ENCODE measurements at places on chromosomes 7 and 10.

- no peak for DNase-seq
Observed at GRCh38 chr10:101087965-101088364, 26.2 kb downstream of the KAZALD1 start.

DNA sequence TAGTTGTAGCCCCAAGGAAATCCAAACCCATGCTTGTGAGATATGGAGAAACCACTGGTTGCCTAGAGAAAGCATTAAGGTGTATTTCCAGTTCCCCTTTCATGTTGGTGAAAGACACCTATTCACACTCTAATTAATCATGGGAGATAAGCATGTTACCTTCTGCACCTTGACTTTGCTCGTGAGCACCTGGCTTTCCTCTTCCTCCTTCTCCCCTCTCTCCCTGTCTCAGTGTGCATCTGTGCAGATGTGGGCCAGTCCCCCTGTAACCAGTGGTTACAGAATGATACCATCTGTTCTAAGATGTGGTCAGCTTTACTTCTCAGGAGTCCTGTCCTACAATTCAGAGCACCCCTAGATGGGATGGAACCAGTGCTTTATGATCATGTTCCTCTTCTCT is 160.6 kb downstream of the LCOR start:
- DNase-seq: no peak

- peak; percentile 23 for DNase-seq
Observed at GRCh38 chr7:30479202-30480120, 877 bp upstream of the NOD1 start.

GRCh38 chr7:90459888-90460287 is 9.6 kb upstream of the PTTG1IP2 start:
- no peak for DNase-seq

GRCh38 chr10:7421526-7421925 is 10.7 kb upstream of the SFMBT2 start:
- DNase-seq: no peak

- DNase-seq: peak; percentile 8
Observed at GRCh38 chr7:104625956-104626355, 297.6 kb downstream of the LHFPL3 start.

- DNase-seq: peak; percentile 90
Observed at GRCh38 chr10:93746844-93747284, 10.9 kb upstream of the LGI1 start.

- no peak for DNase-seq
Observed at GRCh38 chr10:79068203-79068561, 584 bp upstream of the ZMIZ1 start.

DNA sequence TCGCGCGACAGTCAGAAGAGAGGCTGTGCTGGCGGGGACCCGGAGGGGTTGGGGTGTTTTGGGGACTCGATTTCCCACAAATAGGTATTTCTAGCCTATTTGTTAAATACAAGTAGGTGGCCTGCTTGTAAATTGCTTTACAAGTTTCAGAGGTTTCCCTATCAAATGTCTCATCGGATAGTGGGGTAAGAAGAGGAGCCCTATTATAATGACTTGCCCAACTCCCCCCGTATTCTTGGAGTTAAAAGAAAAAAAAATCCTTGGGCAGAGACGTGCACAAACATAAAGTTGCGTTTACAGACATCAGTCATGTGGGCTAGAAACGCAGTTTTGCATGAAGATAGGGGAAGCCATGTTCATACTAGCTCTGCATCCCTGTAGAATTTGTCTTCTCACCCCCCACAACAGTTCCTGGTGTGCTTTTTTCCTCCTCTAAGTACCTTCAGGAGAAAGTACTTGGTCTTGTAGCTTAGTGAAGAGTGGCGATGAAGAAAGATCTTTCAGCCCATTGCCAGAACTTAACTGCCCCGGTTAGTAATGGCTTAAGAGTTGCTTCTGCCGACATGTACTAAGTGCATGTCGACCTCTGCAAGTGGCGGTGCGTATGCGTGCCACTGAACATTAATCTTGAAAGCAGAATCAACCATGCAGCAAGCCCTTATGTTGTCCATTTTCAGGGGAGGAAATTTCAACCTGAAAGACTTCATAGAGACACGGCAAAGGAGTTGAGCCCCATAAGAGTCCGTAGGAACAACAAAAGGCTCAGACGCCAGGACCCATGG is 832 bp upstream of the TIAL1 start:
- DNase-seq: no peak

DNA sequence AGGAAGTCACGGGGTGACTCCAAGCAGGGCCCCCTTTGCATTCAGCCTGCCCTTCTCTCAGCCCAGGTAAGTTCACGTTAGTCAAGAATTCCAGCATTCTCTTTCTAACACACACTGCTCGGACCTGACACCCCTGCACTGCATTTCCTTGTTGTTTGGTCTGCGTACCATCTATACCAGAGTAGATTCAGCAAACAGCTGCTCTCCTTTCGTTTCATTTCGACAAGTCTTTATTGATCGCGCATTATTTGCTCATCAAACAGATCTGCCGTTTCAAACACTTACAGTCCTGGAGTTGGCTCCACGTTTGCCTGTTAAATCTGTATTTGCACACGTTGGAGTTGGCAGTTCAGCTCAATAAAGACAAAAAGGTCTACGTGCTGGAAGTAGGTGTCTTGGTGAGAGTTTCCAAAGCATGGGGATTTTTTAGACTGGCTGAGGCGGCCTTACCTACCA is 495.1 kb downstream of the RPS24 start:
- no peak for DNase-seq

DNA sequence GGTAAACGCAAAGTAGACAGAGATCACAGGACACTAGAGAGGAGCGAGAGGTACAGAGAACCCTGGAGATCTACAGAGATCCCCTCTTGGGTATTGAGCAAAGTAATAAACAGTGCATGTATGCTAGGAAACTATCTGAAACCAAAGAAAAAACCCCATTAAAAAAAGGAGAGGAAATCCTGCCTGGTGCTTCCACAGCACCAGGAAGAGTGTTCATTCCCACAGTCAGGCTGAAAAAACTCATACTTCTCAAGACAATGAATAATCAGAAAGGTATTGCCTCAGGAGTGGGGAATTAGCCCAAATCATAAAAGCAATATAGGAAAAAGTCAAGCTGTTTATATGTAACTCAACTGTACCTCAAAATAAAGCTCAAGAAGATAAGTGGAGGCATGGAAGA is 59.1 kb downstream of the ANKRD26 start:
- no peak for DNase-seq

GRCh38 chr10:88908194-88908593 is 28.1 kb downstream of the STAMBPL1 start:
- no peak for DNase-seq

DNA sequence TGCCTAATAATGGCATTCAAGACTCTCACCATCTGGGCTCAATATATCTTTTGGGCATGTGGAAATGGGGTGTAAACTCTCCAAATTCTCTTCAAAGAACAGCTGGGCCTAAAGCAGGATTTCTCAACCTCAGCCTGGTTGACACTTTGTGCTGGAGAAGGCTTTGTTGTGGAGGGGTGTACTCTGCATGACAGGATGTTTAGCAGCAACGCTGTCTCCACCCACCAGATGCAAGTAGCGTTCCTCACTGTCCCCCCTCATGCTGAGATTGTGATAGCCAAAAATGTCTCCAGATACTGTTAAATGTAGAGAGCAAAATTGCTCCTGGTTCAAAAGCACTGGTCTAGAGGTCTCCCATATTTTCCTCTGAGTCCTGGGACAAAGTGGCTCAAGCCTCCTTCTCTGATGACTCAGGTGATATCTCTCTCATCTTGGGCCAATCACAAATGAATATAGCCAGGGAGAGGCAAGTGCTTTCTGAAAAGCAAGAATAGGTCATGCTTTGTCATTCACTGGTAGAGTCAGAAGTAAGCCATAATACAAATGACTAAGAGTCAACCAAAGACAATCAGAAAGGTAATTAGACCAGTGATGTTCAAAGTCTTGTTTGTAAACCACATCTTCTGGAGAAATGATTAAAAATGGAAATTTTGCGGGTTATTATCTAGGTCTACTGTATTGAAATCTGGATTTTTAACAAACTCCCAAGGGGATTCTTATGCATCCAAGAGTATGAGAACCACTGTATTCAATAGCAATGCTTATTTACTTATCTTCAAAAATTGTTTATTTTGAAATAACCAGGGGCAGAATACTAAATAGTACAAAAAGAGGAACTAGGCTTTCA is 330.8 kb downstream of the PTEN start:
- DNase-seq: no peak

GRCh38 chr7:18975689-18976280 is 141.7 kb downstream of the TWIST1 start:
- peak; percentile 30 for DNase-seq

DNA sequence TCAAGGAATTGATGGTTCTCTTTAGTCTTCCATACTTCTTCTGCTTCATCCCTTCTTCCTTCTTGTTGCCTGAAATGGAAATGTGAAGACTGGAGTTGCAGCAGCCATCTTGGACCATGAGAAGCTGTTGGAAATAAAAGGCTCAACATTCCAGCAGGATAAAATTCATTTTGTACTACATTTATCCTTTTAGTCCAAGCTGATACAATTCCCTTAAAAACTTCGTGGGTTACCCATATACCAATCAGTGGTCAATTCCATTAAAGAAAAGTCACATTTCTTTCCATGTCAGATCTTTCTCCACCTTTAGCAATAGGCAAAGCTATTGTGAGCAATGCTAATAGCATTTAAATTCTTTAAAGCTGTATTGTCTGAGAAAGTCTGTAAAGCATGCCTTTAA is 141.3 kb upstream of the LYZL2 start:
- no peak for DNase-seq

DNA sequence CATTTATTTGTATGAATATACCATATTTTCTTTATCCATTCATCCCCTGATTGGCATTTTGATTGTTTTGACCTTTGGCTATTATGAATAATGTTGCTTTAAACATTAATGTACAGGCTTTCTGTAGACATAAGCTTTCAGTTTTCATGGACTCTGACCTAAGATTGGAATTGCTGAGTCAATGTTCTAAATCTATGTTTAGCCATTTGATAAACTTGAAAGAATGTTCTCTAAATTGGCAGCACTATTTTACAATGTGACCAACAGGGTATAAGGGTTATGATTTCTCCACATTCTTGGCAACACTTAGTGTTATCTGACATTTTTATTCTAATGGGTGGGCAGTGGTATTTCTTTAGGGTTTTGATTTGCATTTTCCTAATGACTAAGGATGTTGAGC is 229.7 kb upstream of the ETV1 start:
- no peak for DNase-seq

GRCh38 chr10:74121368-74121767 is 29.3 kb downstream of the AP3M1 start:
- no peak for DNase-seq

- DNase-seq: no peak
Observed at GRCh38 chr7:157896774-157897555, 560.2 kb downstream of the DNAJB6 start.

DNA sequence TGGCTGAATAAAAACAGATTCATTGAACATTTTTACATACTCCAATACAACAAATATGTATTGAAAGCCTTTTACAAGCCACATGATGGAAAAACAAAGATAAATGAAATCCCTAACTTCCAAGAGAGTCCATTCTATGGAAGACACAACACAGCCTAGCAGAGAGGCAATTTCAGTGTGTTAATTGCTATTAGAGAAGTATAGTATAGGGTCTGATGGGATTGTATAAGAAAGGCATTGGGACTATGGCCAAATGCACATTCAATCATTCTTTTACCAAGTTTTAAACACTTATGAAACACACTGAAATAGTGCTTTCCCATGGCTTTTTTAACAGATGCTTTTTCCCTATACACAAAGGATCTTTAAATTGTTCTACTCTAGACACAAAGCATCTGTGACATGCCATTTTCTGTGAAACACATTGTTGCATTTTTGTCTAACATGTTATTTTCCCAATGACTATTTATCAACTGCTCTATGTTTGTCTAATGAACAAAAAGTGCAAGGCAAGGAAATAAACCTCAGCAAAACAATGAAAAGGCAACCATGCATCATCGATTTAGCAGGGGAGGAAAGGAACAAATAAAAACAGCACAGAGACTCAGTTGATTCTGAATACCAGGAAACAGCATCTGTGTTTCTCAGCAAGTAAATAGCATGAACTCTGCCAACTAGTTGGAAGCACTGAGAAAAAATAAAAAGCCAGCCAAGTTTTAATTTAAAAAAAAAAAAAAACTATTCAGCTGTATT is 42.4 kb upstream of the PHYHIPL start:
- DNase-seq: no peak

- DNase-seq: peak; percentile 82
Observed at GRCh38 chr10:97759158-97759887, 12.5 kb downstream of the SFRP5 start.

DNA sequence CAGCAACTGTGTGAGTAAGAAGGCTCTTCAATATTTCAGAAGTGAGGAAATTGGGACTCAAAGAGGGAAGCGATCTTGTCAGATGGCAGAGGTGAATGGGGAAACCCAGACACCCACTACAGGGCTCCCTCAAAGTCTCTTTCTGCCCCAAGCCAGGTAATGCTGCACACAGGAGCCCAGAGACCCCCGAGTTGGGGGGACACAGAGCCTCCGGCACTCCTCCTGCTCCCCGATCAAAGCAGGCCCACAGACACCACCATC is 139.4 kb downstream of the TNS3 start:
- no peak for DNase-seq

Measured in SJCRH30 (cell line).